ENCODE measurements at places on chromosomes 6 and 20. TPM values are rescaled to one million over a fixed set of nuclear protein-coding genes. Genes with fewer than 3 reads are reported as not detected.

- no peaks in the 10 kb centered on the region for H3K36me3 ChIP-seq
- no peak for DNase-seq
- H3K27me3 ChIP-seq = no peaks in the 10 kb centered on the region
- peaks cover 12% of the 10 kb centered on the region for H3K4me1 ChIP-seq
These were observed 7.3 kb upstream of the COL12A1 start for GRCh38 chr6:75213112-75213511.

GRCh38 chr20:6560978-6561377, 206.5 kb upstream of the BMP2 start:
- H3K36me3 ChIP-seq = no peaks in the 10 kb centered on the region
- 0 out of 2 replicates have a peak overlapping the region, but pooled peaks have one; percentile 12 for H3K27ac ChIP-seq
- DNase-seq = no peak
- H3K4me1 ChIP-seq = peaks cover 8% of the 10 kb centered on the region
- H3K4me3 ChIP-seq = no peak overlapping the region

The CEP43 gene
- total RNA-seq = 19.4 TPM

The CST8 gene
- not detected for total RNA-seq

DNA sequence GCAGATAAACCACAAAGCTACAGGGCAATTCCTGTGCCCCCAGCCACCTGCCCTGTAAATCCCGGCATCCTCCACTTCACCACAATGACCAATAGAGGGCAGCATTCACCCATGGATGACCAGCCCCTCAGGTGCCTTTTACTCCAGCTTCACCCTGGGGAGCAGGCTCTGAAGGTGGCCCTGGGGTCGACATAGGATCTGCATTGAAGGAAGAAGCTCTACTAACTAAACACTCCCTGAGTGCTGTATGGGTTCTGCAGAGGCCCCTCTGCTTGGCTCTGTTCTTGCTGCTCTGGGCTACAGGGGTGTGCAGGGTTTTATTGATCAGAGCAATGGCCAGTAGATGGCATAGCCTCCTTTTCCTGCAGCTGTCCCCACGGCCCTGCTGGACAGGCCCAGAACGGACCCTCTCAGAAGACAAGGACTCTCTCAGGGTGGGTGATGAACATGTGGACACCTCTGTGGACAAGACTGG, 20.3 kb downstream of the CST4 start:
- no peaks in the 10 kb centered on the region for H3K36me3 ChIP-seq
- H3K4me1 ChIP-seq = no peaks in the 10 kb centered on the region
- no peak overlapping the region for H3K4me3 ChIP-seq
- H3K27me3 ChIP-seq = peaks cover 8% of the 10 kb centered on the region
- no peak overlapping the region for H3K27ac ChIP-seq

The ERVFRD-1 gene
- total RNA-seq = not detected

GRCh38 chr6:44011350-44011920, 115.8 kb downstream of the MRPL14 start:
- no peak for DNase-seq
- peak overlapping the region; percentile 81 for H3K27ac ChIP-seq
- H3K36me3 ChIP-seq = no peaks in the 10 kb centered on the region

DNA sequence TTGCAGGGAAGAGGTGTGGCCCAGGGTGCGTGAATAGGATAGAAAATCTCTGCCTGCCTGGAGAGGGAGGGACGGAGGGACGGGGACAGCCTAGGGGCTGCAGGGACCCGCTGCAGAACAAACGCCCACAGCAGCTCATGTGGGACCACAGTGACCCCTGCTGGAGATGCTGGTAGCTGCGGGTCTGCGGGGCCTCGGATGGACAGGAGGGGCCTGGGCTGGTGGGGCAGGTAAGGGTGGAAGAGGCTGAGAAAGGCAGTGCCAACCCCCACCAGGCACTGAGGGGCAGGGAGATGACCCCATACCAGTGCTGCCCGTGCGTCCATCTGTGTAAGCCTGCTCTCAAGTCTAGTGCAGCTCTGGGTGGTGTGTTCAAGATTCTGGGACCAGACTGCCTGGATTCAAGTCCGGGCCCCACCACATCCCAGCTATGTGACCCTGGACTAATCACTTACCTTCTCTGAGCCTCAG, 39.4 kb downstream of the KIAA1755 start:
- H3K4me3 ChIP-seq = no peak overlapping the region
- no peaks in the 10 kb centered on the region for H3K27me3 ChIP-seq

The CNKSR3 gene
- total RNA-seq = 15.8 TPM

All from IMR-90 (cell line).